Psoas muscle (tissue), 8 donors: ENCODE measurements at places on chromosomes 1 and 21.

GRCh38 chr21:42520628-42521253 is 7.1 kb downstream of the SLC37A1 start:
- peaks cover 6% of the 10 kb centered on the region for H3K36me3 ChIP-seq
- no peak for DNase-seq
- H3K4me1 ChIP-seq, result peaks cover 19% of the 10 kb centered on the region
- no peaks in the 10 kb centered on the region for H3K27me3 ChIP-seq
- no peak overlapping the region for H3K27ac ChIP-seq

DNA sequence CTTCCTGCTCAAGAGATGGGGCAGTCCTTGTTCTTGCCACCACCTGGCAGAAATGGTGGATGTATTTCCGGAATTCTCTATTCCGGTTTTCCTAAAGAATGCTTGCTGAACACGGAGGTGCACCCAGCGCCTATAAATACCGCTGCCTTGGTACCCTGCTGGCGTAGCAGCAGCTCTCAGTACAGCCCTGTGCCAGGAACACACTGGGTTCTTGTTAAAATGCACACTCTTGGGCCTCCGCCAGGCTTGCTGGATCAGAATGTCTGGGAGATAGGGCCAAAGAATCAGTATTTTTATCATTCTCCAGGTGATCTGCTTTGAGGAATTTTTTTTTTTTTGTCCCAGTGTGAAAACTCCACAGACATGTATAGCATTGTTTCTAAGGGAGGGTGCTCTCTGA is 54.2 kb downstream of the IGSF5 start:
- H3K27me3 ChIP-seq, result no peaks in the 10 kb centered on the region
- no peak overlapping the region for H3K4me3 ChIP-seq
- no peaks in the 10 kb centered on the region for H3K36me3 ChIP-seq

DNA sequence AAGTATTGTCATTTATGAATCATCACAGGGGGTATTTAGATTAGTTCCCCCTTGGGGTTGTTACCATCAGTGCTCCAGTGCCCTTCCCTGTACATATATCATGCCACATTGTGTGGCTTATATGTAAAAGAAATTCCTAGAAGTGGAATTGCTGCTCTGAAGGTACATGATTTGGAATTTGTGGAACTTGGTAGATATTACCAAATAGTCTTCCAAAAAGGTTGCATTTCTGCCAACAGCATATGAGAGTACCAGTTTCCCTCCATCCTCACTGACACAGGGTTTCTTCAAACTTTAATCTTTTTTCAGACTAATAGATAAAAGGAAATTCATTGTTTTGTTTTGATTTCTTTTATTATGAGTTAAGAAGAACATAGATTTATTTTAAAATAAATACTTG is 41.3 kb downstream of the AKNAD1 start:
- no peak overlapping the region for H3K4me3 ChIP-seq
- peaks cover 12% of the 10 kb centered on the region for H3K36me3 ChIP-seq

- H3K27ac ChIP-seq, result no peak overlapping the region
- no peaks in the 10 kb centered on the region for H3K27me3 ChIP-seq
- H3K36me3 ChIP-seq, result no peaks in the 10 kb centered on the region
- no peak for DNase-seq
- no peaks in the 10 kb centered on the region for H3K4me1 ChIP-seq
These were observed 452.1 kb upstream of the NEGR1 start for GRCh38 chr1:72734415-72734814.
